Stimulated activated CD8-positive, alpha-beta memory T cell treated with anti-CD3 and anti-CD28 coated beads, Interleukin-2, amount 100 ng/mL, for 1 hour (primary cell): ENCODE measurements at places on chromosomes 7 and 10.

DNA sequence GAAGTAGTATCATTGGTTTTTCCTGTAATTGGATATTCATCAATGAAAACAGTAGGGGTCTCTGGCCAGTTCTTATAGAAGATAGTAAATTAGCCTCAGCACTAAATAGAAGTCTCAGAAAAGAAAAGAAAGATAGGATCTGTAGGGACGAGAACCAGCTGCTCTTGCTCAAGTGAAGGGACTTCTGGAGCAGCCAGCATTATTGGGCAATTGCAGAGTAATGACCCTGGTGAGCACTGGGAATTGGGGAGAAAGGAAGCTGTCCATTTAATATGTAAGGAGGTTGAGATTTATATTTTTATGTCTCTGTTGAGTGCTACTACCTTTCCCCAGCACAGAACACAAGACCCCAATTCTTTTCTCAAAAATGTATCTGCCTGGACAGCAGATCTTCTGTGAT lies 61.2 kb upstream of the WNT16 start:
- no peak for DNase-seq

- no peak for DNase-seq
These were observed 24.6 kb downstream of the RAMP3 start for GRCh38 chr7:45181991-45182855.

GRCh38 chr10:62043421-62044021 lies 142.0 kb downstream of the ARID5B start:
- DNase-seq, result no peak

GRCh38 chr10:129593953-129594352 lies 126.9 kb downstream of the MGMT start:
- DNase-seq, result no peak

DNA sequence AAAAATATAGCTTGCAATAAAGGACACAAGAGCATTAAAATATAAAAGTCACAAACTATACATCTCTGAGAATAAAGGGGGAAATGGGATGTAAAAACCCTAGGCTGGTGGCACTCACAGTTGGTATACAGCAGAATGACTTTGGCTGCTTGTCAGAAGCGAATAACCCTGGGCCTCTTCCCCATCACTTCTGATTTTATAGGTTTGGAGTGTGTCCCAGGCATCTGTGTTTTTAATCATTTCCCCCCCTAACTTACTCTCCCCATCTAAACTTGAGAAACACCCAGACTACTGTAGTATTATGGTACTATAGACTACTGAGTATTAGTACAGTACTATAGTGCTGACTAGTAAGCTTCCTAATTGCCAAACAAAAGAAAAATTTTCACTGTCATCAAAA lies 1.8 kb upstream of the RPA3 start:
- DNase-seq, result no peak

DNA sequence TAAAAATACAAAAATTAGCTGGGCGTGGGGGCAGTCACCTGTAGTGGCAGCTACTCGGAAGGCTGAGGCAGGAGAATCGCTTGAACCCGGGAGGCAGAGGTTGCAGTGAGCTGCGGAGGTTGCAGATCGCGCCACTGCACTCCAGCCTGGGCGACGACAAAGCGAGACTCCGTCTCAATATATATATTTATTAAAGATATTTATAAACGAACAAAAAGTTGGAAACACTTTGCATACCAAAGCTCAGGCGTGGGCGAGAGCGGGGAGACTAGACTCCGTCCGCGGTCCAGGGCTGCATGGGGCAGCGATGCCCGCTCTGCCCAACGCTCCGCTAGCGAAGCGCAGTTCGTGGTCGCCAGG lies 7.9 kb upstream of the CRYGN start:
- no peak for DNase-seq

DNA sequence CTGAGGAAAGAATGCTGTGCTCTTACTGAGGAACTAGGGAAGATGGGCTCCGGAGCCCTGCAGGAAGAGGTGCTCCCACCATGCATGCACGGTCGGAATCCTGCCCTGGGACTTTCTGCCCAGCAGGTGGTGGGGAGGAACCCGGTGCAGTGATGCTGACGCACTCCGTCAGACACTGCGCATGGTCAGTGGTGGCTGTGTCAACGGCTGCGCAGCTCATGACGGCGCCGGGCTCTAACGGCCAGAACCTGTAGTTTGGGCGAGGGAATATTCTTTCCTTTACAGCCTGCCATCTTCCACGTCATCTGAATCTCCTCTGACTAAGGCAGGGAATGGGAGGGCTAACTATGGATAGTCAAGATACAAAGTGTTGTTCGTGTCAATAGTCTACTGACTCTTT lies 189.2 kb upstream of the MGMT start:
- no peak for DNase-seq

DNA sequence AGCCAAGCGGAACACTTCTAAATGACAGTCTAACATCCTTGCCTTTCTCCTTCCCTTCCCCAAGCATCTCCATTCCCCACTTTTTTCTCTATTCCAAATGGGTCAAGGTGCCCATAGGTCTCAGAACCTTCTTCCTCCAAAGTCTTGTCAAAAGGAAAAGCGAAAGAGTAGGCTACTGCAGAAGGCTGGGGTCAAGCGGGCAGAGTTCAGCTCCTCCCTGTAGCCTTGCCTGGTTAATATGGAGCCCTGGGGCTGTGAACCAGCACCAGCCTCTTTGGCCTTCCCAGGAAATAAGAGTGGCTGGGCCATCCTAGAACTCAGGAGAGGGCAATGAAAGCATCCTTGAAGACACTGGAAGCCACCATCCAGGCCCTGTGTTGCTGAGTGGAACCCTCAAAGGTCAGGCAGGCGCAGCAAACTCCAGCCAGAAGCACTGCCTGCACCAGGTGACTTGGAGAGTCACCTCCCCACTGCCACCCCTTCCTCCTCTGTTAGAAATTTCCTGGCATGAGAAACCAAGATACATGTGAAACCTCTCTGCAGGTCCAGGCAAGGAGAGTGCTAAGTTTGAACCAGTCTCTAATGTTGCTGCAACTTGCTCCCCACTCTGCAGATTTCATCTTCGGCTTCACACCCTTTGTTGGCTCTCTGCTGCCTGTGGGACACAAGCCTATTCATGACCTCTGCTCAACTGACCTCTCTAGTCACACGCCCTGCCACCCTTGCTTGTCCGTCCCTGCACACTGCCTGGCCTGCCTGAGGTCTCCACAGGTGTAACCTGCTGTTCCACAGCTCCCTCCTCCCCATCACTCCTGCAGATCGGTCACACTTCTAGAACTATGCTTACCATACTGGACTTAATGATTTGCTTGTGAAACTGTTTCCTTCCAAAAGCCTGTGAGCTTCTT lies 74.9 kb downstream of the SH3PXD2A start:
- no peak for DNase-seq

DNA sequence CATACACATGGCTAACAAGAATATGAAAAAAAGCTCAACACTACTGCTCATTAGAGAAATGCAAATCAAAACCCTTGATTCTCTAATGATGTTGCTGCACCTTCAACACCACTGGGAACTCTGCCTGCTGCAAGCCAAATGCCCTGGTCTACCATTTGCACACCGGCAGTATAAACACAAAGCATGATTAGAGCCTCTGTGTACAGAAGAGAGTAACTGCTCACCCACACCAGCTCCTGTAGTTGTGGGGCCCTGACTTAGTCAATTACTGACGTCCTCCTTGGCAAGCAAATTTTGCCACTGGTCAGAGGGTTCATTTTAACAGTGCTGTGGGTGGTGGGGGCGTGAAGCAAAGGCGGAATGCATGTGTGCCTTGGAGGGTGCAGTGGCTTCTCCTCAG lies 96.1 kb upstream of the RHEB start:
- DNase-seq, result no peak

DNA sequence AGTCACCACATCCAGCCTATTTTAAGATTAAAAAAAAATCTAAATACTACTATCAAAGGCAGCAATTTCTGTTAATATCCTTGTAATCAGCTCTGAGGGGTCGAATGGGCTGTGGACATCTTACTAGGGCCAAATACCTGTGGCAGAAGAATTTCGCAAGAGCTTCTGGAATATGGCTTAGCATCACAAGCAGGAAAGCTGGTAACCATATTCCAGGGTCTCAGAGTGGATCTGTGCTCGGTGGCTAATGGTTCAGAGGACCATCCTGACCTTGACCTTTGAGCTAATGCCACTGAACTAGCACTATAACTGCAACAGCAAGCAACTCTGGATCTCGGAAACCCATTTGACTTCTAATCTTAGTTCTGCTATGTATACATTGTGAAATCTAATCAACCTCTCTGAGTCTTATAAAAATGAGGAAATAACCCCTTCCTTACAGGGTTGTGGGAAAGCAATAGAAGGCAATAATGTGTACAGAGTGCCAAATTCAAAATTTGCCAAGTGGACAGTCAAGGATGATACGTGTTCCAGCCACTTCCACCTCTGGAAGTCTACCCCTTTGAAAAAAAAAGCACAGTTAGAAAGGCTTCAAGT lies 65.5 kb downstream of the CYP26A1 start:
- no peak for DNase-seq

DNA sequence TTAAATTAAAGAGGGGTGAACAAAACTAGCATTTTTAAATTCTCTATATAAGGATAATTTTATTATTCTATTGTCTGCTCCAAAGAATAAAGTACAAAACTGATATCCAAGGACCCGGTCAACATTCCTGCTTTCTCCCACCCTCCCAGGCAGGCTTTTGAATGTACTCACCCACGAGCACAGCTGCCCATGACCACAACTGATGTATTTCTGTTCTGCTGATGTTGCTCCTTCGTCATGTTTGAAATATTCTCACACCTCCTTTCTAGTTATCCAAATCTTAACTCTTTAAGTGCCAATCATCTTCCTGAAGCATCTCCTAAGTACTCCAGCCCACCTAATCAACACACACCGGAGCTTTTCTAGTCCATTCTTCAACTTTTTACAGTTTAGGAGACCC lies 46.7 kb downstream of the CALD1 start:
- no peak for DNase-seq

DNA sequence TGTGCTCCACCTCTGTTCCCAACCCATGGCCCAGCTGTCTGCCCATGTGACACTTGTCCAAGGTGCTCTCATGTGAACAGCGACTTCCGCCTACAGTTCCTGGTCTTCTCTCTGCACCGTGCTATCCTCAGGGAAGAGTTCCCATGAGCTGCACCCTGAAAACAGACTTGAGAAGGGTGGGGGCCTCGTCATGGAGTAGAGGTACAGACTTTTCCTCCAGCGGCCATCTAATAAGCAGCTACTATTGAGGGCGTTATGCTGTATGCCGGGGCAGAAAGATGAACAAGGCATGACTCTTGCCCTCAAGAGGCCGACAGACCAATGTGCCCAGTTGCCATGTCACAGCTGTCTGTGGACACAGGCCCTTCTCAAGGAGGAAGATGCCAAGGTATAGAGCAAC lies 25.4 kb upstream of the LYZL1 start:
- DNase-seq, result no peak

DNA sequence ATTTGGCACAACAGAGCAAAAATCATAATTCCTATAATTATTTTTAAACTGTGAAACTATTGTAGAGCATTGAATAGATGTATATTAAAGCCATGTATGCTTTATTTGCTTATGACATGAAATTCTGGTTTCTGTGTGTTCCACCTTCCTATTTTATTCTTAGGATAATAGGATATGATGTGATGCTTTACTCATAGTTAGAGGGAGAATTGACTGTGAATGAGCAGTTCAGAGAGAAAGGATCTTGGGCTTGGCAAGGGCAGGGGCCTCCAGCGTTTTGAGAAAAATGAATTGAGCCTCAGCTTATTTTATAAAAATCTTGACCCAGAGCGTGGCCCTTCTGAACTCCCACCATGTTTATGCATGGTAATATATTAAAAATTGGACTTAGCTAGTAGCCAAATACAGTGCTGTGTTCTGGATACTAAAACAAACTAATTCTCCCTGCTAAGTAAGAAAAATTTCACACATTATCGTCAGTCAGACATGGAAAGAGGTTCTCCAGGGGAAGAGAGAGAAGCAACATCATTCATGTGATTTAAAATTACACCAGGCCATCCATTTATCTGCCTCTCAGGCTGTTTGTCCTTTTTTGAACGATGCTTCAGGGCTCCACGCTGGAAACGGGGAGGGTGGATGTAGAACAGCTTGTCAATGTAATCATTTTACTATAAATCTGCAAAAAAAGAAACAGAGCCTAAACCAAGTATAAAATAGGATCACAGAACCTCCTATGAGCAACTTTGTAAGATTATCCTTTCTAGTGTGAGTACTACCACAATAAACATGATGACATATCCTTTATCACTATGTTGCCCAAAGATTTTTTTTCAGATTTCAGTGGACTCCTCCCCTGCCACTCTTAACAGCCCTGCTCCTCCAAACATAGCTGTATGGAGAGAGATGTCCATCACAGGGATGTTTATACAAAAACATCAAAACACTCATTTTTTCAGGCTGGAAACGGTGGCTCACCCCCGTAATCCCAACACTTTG lies 258.1 kb upstream of the C7orf33 start:
- no peak for DNase-seq
